Activated naive CD4-positive, alpha-beta T cell treated with anti-CD3 and anti-CD28 coated beads, Interleukin-2, amount 50 U/mL, for 72 hours (primary cell): ENCODE measurements at places on chromosomes 12 and 14. TPM values are rescaled to one million over a fixed set of nuclear protein-coding genes. Genes with fewer than 3 reads are reported as not detected.

- peak; percentile 69 for DNase-seq
Observed at GRCh38 chr12:49092086-49092815, 2.4 kb downstream of the DHH start.

- DNase-seq = no peak
Observed at GRCh38 chr12:129064209-129064855, 211.1 kb downstream of the GLT1D1 start.

DNA sequence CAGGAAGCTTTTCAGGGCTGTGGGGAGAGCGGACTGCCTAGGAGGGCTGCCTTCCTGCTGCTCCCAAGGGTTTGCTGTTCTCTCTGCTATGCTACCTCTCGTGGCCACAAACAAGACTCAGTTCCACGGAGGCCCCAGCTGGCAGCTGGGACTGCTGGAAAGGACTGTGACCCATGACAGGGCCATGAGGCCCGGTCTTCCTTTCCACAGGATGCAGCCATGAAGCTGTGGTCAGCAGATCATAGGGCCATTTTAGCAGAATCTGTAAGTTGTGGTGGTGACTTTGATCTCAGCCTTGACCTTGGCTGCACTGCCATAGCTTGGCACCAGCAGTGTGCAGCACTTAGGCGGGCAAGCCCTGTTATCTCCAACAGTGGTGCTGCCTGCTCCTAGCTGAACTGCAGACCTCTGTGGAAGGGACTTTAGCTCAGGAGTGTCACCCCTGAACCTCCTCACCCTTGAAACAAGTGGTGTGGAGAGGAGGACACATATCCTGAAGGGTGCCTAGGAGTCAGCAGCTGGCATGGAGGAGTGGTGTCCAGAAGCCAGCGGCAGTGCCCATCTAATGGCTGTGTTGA lies 12.3 kb downstream of the KRT80 start:
- no peak for DNase-seq

- no peak for DNase-seq
Observed at GRCh38 chr12:57603815-57604453, 690 bp upstream of the DTX3 start.

The RAPGEF3 gene
- 1.1 TPM for total RNA-seq

The KERA gene
- not detected for total RNA-seq

- DNase-seq = peak; percentile 55
Observed at GRCh38 chr12:53219292-53219955, 12.4 kb upstream of the ITGB7 start.

DNA sequence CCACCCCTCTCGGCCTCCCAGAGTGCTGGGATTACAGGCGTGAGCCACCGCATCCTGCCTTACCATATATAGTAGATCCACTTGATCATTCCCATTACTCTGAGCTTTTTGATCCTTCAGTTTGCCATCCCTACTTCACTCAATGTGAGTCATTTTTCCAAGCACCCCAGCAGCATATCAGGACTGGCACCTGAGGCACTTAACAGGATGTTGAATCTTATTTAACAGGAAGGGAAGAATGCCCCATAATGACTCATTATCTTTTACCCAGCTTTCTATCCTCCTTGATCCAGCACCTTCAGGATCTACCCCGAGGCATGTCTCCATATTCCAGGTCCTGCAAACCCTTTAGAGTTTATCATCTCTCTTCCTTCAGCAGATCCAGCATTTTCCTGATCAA lies 84.9 kb upstream of the CMKLR1 start:
- DNase-seq = no peak

GRCh38 chr14:72882047-72882446 lies 11.9 kb downstream of the DPF3 start:
- no peak for DNase-seq

- no peak for DNase-seq
Observed at GRCh38 chr14:105187116-105187515, 6.0 kb upstream of the NUDT14 start.

GRCh38 chr14:35909665-35910064 lies 83.5 kb downstream of the BRMS1L start:
- no peak for DNase-seq

- DNase-seq = no peak
Observed at GRCh38 chr14:29821661-29822429, 105.8 kb downstream of the PRKD1 start.

DNA sequence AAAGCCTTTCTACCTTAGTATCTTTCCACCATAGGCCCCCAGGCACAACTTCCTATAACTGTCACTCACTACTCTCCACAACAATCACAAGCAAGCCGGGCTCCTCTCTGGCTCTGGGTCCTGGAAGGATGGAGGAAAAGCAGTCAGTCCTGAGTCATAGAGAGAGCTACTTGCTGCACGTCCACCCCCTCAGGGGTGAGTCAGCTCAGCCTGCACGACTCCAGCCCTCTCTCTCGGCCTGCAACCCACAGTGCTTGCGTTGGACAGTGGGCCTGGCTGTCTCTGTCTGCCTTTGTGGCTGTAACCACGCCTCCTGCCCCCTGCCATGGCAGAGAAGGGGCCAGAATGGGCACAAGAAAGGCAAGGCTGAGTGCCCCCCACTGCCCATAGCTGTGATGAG lies 154.1 kb upstream of the FKBP4 start:
- peak; percentile 64 for DNase-seq

DNA sequence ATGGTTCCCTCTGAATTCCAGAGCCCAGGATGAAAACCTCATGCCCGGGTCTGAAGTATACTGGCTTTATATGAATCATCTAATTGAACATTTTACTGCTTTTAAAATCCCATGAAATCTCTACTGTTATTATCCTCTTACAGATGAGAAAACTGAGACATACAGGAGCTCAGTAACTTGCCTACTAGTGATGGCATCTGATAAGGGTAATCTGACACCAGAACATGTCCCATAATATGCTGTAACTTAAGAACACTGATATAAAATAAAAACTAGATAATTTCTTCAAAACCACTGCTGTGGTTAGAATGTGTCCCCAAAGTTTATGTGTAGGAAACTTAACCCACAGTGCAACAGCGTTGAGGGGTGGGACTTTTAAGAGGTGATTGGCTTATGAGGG lies 219.6 kb upstream of the TMTC1 start:
- no peak for DNase-seq

The ENDOU gene
- not detected for total RNA-seq

DNA sequence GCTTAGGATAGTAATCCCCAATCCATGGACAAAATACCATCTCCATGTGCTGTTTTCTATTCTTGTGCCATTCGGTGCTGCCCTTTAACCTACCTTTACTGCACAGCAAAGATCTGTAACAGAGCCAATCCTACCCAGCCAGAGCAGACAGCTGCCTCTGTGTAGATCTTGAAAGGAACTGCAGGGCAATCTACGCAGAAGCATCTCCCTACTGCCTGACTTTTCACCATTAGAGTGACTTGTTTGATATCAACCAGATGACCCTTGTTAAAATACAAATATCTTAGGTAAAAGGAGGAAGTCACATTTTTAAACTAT lies 33.9 kb upstream of the PPM1A start:
- DNase-seq = no peak

DNA sequence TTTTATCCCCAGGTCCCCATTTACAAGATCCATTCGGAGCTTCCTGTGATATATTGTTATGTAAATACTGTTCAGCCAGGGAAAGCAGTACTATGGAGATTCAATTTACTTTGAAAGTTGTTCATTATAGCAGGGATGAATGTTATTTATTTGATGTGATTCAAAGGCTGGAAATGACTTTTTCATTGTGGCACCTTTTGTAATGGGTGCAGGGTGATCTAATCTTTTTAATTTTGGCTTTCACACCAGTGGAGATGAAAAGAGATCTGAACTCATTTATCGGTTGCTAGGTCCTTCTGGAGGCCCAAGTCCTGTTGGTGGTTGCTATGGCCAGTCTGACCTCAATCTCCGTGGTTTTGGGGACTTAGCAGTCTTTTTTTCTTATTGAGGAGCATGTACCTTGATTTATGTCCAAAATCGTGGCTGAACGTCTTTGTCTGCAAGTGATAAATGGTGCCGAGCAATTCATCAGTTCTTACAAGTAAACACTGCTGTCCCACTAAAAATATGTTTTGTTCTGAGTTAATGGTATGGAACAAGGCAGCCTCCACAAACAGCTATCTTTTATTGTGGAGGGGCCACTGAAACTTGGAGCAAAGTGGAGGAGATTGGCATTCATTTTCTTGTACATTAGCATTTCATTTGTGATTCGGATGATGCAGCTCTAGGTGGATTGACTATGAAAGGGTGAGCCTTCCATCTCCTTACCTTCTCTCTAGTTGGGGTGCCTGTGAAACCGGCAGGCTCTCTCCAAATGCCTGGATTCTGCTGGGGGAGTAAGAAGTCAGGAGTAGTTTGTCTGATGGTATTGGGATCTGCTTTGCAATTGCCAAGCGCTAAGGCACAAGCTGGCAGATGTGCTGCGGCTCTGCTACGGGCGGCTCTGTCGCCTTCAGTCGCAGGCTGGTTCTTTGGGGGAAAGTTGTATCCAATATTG lies 2.0 kb downstream of the RMST start:
- no peak for DNase-seq

DNA sequence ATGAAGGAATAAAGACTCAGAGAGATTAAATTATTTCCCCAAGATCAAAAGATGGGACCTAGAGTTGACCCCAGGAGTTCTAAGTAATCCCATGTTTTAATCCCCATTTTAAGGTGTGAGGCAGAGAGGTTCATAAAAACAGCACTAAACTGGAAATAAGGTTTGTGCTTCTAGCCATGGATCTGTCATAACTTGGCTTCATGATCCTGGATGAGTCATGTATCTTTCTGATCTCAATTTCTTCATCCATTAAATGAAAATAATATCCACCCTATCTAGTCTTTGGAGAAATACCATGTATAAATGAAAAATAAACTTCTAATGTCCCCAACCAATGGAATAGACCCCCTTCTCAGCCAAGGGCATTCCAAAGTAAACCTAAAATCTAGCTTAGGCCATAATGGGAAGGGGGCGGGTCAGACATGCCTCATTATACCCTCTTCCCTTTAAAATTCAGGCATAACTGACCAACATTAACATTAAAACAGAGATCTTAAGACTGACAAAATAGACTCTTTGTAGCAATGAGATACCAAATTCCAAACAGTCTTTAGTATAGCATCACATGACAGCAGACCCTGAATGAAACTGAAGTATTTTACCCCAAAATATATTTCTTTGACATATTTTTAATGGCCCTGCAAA lies 47.8 kb downstream of the SLC41A2 start:
- no peak for DNase-seq

GRCh38 chr14:75339059-75339458 lies 60.4 kb downstream of the FOS start:
- DNase-seq = no peak

DNA sequence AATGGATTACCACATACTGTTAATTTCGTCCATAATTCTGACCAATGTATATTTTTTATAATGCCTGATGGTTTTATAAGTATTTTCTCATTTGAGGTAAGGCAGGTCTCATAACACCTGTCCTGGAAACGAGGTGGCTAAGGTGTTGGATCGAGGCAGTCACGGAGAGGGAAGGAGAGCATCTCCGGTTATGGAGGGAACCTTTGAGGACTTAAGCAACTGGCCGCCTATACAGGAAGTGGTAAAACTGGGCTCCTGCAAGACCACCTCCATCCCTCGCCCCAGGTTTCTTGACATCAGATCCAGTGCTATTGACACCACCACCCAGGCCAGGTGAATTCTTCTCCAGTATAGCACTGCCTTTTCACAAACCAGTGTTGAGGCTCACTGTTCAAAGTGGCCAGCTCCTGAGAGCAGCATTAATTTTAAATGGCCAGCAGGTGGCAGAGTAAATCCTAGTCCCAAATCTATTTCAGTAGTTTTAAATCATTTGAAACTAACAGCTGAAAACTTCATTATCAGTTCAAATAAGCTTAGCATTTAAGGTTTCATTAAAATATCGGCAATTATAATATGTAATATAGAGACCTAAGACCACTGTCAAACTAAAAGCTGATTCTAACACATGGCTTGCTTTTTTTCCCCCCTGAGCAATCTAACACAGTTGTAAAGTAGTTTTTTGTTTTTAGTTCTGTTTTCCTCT lies 100.8 kb downstream of the PPM1A start:
- DNase-seq = no peak

DNA sequence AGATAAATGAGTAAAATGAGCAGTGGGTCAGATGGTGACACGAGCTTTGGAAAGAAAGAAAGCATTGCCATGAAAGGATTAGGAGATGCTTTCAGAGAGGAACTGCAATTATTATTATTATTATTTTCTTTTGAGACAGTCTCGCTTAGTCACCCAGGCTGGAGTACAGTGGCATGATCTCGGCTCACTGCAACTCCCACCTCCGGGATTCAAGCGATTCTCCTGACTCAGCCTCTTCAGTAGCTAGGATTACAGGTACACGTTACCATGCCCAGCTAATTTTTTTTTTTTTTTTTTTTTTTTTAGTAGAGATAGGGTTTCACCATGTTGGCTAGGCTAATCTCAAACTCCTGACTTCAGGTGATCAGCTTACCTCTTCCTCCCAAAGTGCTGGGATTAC lies 77.4 kb downstream of the ST8SIA1 start:
- DNase-seq = no peak

DNA sequence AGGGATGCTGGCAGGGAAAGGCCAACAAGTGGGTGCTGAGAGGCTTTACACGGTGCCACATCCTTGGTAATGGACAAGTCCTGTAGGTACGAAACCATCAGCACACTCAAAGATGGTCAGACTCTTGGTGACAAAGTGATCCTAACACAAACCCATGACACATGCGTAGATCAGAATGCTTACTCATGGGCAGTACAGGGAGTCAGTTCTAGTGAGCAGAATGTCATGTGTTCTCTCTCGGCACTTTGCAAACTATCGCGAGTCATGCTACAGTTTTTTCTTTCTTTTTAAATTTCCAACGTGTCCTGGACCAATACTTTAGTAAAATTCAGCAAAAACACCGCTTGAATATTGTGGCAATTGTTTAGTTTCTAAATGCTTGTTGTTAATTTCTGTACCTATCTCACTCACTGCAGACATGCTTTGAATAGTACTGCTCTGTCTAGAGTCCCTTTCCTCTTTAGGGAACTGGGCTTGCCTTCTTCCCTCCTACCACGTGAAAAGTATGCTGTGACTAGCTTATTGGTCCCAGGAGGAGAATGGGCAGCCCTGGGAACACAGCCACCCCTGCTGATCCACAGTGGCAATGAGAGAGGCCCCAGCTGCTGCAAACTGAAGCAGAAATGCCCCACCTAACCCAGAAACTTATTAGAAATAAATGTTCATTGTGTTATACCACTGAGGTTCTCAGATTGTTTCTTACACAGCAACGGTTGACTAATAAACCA lies 62.4 kb downstream of the UBR7 start:
- no peak for DNase-seq

The PRPF39 gene
- total RNA-seq = 63.5 TPM
